ENCODE measurements at places on chromosomes 6 and 20.

DNA sequence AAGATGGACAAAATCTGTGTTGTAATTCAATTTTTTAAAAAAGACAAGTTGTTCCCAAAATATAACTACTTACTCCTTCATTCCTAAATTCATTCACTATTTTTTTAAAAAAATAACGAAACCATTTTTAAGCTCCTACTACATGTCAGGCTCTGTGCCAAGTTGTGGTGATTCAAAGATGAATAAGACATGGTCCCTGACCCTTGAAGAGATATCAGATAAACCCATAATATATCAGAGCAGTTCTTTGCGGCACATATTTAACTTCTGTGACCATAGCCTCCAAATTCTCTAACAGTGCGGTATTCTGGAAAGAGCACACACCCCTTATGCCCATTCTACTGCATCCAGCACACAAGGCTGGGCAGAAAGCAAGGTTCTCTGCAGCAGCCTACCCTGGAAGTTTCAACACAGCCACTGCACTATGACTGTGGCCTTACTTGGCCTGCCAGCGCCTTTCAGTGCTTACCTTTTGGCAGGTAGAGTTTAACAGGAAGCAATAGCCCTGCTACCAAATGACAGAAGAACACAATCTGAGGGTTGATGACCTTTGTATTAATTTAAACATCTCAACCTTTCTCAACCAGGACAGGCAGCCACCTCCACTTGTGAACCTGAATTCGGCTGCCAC lies 406.5 kb downstream of the BTBD9 start:
- no peak for DNase-seq

DNA sequence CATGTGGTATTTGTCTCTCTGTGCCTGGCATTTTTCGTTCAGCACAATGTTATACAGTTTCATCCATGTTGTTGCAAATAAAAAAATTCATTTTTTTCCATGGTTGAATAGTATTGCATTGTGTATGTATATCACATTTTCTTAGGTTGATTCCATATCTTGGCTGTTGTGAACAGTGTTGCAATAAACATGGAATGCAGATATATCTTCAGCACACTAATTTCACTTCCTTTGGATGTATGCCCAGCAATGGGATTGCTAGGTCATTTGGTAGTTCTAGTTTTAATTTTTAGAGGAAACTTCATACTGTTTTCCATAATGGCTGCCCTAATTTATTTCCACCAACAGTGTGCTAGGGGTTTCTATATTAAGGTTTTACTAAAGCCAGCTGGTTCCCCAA lies 52.6 kb downstream of the GFRAL start:
- no peak for DNase-seq

- no peak for DNase-seq
These were observed at the start of gene GJA1 for GRCh38 chr6:121435444-121436069. TSS of gene GJA1 (plus strand) at chr6:121435646. CDS start at chr6:121446848, 11,202 bp downstream.

- DNase-seq, result no peak
These were observed 10.6 kb upstream of the RBBP8NL start for GRCh38 chr20:62437927-62438326.

- DNase-seq, result no peak
These were observed 1532.7 kb downstream of the HACE1 start for GRCh38 chr6:103326760-103327757.

DNA sequence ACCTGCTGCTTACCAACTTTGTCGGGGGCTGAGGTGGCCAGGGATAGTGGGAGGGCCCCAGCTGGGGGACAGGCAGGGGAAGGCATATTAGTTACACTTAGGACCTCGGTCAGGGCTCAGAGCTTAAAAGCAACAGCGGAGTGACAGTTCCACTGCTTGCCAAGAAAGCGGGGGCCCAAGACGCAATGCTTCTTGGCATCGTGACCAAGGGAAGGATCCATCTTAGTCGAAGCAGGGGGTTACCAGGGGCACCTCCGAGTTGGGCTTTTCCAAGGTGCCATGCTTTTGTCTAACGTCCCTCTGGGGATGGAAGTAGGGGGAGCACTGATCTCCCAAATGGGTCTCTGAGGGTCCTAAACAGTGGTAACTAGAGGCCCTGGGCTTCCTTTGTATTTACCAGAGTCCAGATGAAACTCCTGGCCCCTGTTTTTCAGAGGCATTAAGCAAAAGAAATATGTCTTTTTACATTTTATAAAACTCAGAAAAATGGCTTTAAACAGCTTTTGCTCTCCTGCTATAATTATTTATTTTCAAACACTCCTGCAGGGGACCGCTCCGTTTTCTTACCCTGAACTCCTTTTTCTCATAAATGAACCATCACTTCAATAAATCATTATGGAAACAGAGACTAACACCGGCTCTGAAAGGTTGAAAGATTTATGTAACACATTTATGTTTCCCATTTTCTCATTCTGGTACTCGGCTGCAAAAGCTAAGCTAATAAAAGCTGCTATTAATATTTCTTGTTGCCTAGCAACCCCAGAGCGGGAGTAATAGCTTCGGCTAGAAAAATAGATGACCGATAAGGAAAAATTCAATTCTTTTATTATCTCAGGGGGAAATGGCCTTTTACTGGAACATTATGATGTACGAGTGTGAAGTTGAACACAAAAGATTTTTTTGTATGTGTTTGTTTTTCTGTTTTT lies 100.4 kb downstream of the TOX2 start:
- DNase-seq, result no peak

DNA sequence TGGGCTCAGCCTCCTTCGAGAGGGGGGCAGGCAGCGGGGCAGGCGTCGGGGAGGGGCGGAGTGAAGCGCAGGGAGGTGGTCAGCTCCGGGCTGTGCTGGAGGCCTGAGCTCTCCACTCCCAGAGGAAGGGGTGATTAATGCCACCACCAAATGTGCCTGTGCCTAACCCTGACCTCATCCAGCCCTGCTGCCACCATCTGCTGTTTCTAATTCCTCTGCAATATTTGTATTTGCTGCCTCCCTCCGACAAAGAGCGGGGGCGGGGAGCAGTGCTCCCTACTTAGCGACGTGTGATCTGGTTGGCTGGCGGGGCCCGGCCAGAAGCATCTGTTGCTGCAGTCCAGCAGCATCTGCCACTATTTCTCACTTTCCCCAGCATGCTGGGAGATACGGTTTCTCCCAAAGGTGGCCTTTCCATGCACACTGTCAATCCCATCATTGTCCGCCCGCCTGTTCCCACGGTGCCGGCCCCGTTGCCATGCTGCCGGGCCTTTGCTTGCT lies 47.0 kb downstream of the DLL1 start:
- no peak for DNase-seq

GRCh38 chr6:73644941-73645591 lies 8.7 kb downstream of the SLC17A5 start:
- no peak for DNase-seq
